ENCODE measurements at places on chromosomes 6 and 20. TPM values are rescaled to one million over a fixed set of nuclear protein-coding genes. Genes with fewer than 3 reads are reported as not detected.

Gene LST1
- 13.7 TPM for total RNA-seq

Gene MRAP2
- total RNA-seq: not detected

Gene TBCC
- 76.0 TPM for total RNA-seq

Gene RAMACL
- total RNA-seq: 0.33 TPM

Gene GABRR1
- total RNA-seq: not detected
